ENCODE measurements at places on chromosomes 5 and 9.

GRCh38 chr9:78033870-78034269, 2.3 kb upstream of the GNAQ start:
- no peak for DNase-seq

- DNase-seq, result no peak
Measured at GRCh38 chr9:107227774-107228173, 55.3 kb upstream of the RAD23B start.

- DNase-seq, result no peak
Measured at GRCh38 chr9:76545191-76545590, 86.2 kb downstream of the GCNT1 start.

- no peak for DNase-seq
Measured at GRCh38 chr5:35205186-35205585, 25.1 kb downstream of the PRLR start.

DNA sequence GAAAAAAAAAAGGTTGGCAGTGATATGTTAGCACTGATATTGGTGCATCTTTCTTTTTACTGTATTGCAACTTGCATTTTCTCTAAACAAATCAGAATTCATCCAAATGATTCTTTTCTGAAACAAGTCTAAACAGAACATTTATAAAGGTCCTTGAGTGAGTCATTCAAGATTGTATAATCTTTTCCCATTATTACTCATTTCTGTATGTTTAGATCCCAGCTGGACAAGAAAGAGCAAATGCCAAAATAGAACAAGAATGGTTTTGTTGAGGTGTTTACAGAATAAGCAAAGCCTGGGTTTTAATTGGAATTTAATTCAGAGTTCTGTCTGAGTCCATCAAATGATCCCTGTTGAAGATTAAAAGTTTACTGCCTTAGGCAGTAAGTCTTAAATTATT, 112.3 kb downstream of the VCAN start:
- no peak for DNase-seq

- no peak for DNase-seq
Measured at GRCh38 chr5:64437496-64437895, 68.3 kb upstream of the RGS7BP start.

- DNase-seq, result no peak
Measured at GRCh38 chr9:129868872-129869486, 33.7 kb downstream of the USP20 start.

DNA sequence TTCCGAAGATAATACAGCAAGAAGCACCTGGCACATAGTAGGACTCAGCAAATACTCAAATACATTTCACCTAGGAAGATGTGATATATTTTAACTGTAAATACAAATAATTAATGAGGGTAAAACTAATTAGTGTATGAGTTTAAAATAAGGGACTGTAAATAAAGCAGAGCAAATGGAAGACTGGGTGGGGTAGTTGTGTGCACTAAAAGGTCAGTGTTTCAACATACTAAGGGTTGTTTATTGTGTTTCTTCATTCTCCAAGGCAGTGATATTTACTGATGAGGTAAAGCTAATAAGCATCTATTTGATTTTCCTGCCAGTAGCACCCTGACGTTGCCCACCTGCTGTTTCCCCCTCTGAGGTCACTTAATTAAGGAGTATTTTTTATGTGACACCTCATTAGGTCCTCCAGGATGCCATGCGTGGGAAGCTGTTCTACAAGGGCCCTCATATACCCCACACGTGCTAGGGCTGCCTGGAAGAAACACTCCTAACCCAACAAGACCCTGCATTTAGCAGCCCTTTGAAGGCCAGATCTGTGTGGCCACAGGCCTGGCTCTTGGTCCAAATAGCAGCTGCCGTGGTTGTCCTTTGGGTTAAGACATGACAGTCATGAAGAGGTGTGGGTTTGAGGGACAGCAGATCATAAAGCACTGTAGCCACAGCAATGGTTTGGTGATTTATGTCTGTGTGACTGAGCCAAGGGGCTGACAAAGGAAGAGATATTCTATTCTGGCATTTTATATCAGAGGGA, 97.5 kb upstream of the RPS23 start:
- no peak for DNase-seq

DNA sequence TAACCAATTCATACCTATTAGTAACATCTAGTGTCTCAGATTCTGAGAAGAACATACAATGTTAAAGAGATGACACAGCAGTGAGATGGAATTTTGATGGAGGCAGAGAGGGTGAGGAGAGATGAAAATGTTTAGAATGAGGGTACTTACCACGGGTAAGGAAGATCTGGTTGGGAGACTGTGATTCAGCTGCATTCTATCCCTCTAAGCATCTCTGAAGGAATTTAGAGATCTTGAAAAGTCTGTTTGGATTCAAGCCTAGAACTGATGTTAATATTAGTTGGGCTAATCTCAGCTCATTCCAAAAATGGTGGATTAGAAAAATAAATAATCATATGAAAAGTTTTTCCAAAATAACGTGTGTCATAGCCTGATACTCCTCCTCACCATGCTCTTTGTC, 191.5 kb upstream of the CLINT1 start:
- no peak for DNase-seq

GRCh38 chr5:90802474-90803317, 244.1 kb downstream of the ADGRV1 start:
- no peak for DNase-seq

GRCh38 chr5:166618526-166618925, 1672.9 kb upstream of the WWC1 start:
- DNase-seq, result no peak

DNA sequence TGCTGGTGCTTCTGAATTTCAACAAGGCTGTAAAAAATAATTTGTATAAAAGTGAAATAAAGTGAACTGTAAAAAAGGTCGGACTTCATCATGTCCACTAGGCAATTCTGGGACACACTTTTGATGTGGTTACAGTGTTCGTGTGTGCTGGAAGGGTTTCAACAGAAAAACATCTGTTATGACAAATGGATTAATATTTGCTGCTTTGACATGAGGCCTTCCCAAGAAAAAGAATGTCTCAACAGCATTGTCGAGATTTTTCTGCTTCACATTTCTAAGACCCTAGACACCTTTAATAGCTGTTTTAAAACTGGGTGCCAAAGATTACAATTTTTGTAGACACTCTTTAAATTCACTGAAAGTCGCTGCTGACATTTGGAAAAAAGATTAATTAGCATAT, 216.6 kb downstream of the SLC12A2 start:
- no peak for DNase-seq

GRCh38 chr5:36396640-36397039, 94.9 kb upstream of the RANBP3L start:
- no peak for DNase-seq

DNA sequence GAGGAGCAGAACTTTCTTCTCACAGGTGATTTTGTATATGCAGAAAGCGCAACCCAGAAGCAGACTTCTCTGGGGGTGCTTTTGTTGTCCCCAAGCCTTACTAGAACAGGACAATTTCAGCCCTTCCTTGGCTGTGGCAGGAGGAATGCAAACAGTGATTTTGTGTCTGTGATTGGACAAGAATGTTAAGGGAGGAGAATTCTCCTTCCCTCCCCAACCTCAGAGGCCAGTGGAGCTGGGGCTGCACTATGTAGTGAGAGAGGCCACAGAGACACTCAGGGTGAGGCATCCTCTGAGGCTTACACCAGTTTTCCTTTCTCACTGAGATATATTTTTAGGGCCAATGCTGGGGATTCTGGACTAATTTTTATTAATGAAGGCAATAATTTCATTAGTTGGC, 58.8 kb downstream of the ZNF366 start:
- no peak for DNase-seq

- no peak for DNase-seq
Measured at GRCh38 chr5:4817767-4818166, 322.4 kb upstream of the ADAMTS16 start.

GRCh38 chr5:80165452-80165851, 90.4 kb downstream of the SERINC5 start:
- DNase-seq, result no peak

- DNase-seq, result no peak
Measured at GRCh38 chr5:170585273-170585948, 81.6 kb downstream of the KCNIP1 start.

DNA sequence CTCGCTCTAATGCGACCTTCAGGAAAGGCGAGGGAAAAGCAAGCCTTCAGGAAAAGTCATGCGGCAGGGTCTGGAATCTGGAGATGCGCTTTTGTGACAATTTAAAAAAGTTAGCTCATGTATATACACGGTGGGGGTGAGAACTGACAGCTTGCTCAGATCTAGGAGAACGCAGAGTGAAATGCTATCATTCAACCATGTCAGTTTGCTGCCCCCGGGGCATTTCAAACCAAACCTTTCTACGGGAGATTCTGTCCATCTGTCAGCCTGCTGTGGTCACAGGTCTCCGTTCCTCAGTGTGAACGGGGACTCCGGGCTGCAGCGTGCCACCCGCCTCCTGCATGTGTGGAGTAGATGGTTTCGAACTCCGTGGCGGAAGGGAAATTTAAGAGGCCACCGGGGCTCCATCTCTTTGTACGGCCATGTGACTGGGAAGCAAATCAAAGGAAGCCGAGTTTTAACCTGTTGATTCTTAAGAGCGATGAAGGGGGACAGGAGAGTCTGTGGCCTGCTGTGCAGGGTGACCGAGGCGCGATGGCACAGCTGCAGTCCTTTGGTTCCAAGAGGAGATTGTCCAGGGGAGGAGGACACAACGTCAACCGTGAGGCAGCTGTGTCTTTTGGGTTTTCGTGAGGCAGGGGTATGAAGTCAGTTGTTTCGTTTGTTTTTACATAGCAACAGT, 45.9 kb downstream of the OTULIN start:
- no peak for DNase-seq

GRCh38 chr5:113607361-113607760, 93.9 kb downstream of the YTHDC2 start:
- no peak for DNase-seq

GRCh38 chr9:101999441-101999840, 261.0 kb upstream of the GRIN3A start:
- no peak for DNase-seq

DNA sequence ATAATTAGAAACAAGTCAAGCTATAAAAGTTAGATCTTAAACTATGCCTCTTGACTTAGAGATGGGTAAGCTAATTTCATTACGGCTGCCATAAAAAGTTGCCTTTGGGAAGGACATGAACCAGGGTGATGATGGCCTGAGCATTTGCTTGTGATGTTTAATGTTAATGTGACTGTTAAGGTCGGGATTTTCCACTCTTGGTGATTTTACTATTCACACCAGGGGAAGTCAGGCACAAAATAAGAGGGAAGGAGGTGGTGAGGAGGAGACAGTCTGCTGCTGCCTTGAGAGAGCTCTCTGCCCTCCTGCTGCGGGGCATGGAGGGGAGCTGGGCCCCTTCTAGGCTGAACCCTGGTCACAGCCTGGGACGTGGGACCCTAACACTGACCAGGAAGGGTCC, 34.4 kb downstream of the AHRR start:
- no peak for DNase-seq

DNA sequence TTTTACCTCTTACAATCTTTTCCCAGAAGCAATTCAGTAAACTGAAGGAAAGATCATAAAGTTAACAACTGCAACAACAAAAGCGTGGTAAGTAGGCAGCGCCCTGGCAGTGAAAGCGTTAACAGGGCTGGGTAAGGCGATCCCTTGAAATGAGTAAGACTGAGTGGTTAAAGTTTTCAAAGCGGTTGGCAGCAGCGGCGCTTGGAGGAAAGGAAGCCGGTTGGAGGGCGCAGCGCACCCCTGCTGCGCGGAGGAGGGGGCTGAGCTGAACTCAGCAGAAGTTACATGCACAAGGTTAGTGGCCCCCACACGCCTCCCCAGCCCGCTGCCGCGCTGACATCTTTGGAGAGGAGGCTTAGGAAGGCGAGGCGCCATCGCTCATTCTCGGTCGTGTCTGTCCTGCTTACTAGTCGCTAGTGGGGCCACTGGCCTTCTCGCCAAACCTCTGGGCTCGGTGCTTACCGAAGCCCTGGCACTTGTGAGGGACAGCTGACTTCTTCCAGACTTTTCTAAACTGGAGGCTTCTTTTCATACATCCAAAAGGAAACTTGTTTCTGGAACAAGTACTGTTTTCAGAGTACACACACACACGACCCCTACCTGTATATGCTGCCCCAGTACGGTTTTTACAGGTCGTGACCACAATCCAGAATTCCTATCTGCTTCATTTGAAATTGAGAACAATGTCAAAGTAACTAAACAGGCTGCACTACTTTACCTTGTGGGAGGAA, at the start of gene SH3RF2:
SH3RF2 (plus strand) TSS at position 178 of the 731 bp plus-strand sequence. CDS start 1,351 bp downstream, outside the sequence.
- DNase-seq, result peak; percentile 65

GRCh38 chr5:26737348-26738265, 300.8 kb downstream of the CDH9 start:
- DNase-seq, result no peak

DNA sequence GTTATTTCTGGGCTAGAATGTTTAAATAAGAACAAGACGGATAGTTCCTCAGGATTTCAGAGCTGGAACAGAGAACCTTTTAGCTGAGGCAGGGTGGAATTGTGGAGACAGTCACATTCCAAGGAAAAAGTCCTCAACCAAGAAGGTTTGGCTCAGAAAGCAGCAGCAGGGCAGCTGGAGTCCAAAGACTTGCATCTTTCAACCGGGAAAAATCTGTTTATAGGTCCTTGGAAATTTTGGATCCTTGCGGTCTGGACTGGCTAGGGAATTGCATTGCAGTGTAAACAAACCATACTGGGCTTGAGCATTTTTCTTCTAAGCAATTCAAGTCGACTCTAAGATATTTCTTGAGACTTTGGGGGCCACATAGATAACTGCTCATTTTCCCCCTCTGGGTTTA, 40.8 kb upstream of the HMHB1 start:
- no peak for DNase-seq

DNA sequence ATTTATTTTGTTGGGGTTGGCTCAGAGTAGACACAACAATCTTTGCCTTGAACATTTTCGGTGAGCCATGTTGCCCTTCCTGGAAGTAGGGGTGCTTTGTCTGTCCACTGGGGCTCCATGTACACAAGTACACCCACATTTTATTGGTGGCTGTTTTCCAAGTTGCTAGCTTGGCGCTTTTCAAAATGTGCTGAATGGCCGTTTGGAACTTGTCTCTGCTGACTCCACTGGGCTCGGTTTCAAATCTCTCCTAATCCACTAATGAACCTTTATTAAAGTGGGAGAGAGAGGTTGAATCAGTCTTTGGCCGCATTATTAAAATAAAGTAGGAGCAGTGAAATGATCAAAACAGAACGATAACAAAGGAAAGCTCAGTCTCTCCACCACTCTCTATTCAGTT, 64.6 kb upstream of the TAF11L2 start:
- DNase-seq, result no peak
